ENCODE measurements at places on chromosomes 5 and 9. TPM values are rescaled to one million over a fixed set of nuclear protein-coding genes. Genes with fewer than 3 reads are reported as not detected.

NR5A1 gene
- not detected for polyA plus RNA-seq

SLC6A7 gene
- polyA plus RNA-seq, result 0.30 TPM

FOXD1 gene
- polyA plus RNA-seq, result 0.76 TPM

CMYA5 gene
- polyA plus RNA-seq, result 230 TPM

ANP32B gene
- 123 TPM for polyA plus RNA-seq

SLC6A19 gene
- not detected for polyA plus RNA-seq

TCF7 gene
- polyA plus RNA-seq, result 2.6 TPM

F12 gene
- 0.52 TPM for polyA plus RNA-seq

ERP44 gene
- polyA plus RNA-seq, result 17.5 TPM

- no peak for DNase-seq
Measured at GRCh38 chr9:14058325-14058688, 255.6 kb downstream of the NFIB start.

DNA sequence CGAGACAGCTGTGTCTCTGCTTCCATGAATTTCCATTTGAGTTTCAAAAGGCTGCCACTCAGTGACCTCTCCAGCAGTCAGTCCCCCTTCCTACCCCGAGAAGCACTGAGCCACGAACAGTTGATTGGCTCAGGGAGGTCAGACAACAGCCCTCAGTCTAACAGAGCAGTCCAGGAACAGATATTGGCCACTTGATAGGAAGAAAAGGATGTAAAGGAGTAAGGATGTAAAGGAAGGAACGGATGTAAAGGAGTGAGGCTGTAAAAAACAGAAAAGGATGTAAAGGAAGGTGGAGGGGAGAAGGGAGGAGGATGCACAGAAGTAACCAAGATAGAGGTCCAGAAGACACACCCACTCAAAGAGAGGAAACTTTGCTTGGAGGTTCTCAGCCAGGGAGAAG is 3.2 kb upstream of the NR4A3 start:
- no peak for DNase-seq

DNA sequence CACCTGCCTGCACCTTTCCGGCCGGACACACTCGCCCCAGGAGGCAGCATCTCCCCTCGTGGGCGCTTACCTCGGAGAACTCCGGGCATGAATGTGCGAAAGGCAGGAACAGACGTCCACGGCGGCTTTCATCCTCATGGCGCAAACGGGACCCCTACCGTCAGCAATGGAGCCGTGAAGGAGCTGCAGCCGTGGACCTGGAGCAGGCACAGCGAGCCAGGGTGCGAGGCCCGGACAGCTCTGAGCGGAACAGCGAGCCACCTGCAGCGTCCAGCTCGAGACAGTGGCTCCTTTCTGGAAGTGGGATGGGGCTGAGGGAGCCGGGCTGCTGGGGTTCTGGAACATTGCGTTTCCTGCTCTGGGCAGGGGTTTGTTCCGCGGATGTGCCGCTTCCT is 7.8 kb upstream of the SLC6A19 start:
- no peak for DNase-seq

DNA sequence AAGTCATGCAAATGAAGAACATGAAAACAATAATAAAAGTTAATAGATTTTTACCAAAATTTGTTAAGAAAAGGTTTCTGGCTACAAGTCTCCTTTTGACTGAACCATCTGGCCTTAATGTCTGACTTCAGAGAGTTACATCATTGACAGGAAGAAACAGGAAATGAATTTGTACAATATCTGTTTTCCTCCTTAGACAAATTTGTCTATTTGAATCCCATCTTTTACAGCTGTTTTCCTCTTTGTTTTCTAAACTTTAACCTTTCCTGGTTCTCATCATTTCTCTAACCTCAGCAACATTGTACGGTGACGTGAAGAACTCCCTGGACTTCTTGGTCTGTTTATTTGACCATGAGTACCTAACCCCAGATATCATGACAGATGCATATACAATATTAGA is 567.5 kb upstream of the RIOK2 start:
- peak; percentile 22 for DNase-seq

DNA sequence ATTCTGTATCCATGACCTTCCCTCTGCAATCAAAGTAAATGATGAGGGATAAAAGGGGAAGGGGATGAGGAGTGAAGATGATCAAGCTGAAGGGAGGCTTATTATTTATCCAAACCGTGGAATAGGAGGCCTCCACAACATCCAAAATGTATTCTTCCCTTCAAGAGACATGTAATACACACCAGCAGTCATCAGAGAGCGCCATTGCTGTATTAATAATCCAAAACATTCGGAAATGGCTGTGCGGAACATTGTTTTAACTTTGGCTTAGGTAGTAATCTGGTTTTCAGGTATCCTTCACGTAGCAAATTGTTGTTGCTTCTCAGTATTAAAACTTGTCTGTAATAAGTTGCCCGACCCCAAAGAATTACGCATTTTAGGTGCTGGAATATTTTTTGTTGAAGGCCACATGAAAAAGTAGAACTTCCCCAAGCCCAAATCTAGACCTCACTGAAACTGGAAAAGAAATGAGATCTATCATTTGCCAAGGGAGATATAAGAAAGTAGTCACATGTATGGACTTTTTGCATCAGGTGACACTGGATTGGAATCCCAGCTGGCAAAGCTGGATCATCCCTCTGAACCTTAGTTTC is 2.6 kb upstream of the BOD1 start:
- DNase-seq, result peak; percentile 34

DNA sequence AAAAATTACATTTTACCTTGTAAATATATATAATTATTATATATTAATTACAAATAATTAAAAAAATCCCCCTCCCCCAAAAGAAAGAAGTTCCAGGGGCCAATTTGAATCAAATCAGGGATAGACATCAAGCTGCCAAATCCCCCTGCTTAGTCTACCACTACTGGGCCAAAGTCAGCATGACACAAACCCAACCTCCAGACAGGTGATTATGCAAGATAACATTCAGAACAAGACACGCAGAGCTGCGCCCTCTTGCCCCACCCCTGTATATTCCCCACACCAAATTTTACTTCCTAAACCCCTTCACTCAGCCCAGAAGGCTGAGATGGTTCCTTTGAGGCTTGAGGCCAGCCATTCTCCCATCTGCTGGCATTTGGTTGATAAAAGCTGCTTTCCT is 2059.1 kb upstream of the CDH6 start:
- DNase-seq, result no peak

DNA sequence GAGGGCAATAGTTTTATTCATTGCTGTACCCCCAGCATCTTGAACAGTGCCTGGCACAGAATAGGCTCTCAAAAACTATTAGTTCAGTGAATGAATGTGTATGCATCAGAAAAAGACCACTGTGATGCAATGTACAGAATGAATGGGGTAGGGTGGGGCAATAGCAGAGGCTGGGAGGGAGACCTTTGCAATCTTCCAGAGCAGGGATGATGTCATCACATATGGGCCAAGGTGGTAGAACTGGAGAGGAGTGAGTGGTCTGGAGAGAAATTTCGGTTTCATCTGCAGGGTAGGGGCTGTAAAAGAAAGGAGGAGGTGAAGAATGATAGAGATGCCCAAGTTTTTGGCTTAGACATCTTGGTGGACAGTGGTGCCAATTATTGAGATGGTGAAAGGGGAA is 23.4 kb upstream of the ARAP3 start:
- DNase-seq, result no peak

DNA sequence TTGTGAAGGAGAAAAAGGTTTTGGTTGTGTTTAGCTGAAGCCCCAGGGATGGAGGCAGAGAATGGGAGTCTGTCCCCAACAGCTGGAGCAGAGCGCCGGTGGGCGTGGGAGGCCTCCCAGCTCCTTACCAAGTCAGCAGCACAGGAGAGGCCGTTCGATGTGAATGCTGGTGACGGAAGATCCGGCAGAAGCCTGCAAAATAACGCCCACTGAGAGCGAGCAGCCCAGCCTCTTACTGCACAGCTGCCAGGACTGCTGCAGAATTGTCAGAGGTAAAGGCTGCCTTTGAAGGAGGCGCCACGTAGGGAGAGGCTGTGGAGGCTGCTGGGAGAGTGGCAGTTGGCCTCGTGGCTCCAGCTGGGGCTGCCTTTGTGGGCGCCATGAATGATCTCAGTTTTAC is 26.2 kb downstream of the ANGPTL2 start:
- DNase-seq, result peak; percentile 64

DNA sequence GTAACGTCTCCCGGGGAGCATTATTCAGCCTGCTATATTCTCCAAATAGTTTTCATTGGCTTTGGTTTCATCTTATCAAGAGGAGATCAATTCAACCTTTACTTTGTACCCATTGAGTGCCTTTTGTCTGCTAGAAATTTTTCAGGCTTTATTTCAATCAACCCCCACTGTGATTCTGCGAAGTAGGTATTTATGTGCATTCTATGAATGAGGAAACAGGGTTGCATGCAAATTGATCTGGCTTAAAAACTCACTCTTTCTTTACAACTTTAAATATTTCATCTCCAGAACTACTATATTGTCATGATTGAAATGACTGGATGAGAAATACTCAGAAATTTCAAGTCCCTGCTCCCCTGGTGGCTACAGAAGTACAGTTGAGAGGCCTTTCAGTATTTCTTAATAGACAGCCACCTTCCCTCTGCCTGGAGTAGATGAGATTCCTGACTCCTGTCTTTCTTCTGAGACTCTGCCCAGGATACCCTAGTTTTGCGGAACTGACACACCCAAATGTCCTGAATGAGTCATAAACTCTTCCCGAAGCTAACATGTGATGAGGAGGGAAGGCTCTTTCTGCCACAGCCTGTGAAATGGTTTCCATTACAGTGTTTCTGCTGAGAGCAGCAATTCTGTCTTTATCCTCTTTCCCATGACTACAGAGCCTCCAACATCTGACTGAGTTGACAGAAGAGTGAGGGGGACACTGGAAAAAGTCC is 52.6 kb upstream of the TNC start:
- no peak for DNase-seq

GRCh38 chr9:123281659-123282350 is 13.4 kb upstream of the STRBP start:
- no peak for DNase-seq

DNA sequence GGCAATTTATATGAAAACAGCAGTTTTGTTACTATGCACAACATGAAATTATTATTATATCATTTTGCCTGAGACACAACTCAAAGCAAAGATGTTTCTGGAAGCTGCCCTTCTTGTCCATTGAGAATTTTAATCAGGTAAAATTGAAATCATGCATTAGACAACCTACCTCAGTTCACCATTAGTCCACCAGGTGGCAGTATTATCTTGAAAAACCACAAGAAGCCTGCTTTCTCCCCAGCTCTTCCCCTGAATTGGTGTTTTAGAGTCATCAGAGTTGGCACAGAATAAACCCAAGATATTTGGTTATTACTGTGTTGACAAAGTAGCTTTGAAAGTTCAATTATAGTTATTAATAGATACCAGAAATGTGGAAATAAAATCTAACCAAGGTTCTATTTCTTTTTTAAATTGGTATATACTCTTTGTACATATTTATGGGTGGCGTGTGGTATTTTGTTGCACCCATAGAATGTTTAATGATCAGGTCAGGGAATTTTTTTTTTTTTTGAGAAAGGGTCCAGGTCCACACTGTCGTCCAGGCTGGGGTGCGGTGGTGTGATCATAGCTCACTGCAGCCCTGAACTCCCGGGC is 25.7 kb downstream of the UTP15 start:
- peak; percentile 43 for DNase-seq

DNA sequence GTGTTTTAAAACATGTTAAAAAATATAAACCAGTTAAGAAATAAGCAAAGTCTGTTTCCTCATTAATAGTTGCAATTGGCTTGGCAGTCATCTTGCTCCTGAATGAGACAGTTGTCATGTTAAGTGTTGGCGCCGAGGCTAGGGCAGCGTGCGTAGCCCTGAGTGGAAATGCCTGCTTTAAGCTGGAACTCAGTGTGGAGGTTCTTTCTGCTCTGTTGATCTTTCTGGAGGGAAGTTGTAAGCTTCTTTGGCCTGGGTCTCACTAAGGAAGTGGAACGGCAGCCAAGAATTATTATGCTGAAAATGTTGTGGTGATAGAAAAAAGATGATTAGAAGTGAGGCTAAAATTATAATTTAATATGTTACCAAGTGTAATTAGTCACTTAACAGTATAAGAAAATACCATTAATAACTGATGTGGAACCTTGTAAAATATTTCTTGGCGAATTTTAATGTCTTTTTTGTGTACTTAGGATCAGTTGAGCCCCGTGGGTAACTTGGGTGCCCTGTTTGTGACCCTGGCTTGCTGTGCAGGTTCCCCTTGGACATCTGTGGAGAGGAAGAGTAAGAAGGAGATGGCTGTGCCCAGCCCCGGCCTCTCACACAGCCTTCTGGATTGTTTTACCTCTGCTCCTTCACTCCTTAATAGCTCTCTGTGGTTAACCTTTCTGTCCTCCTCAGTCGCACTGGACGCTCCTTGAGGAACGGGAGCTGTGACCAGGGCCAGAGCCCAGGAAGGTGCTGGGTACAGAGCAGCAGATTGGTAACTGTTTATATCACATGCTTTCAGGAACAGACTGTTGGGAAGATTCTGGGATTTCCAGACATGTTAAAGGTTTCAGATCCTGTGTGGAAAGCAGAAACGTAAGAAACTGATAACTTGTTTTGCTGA is 31.0 kb downstream of the PCBD2 start:
- no peak for DNase-seq

DNA sequence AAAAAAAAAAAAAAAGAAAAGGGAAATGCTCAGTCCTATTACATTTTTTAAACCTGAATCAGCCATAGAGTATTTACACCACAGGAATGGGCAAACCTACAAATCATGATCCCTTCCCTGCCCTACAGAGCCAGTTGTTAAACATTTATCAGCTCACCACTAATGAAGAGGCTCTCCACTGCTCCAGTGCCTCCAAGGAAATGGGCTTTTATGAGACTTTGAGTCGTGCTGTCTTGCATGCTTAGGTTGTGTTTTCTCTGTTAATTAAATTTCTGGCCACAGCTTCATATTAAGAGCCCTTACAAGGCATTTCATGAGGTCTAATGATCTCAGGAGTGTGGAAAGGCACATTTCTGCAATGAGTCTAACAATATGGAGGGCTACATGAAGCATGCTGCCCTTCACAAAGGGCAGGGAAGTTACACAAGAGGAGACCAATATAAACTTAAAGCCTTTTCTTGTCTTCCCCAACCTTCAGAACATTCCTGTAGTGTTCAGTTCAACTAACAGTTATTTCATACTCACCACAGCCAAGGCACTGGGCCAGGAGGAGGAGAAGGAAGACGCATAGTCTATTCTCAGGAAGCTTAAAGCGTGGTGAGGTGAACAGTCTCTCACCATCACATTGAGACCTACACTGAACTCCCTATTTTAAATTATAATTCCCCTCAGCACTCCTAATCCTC is 140.1 kb upstream of the ABCA1 start:
- no peak for DNase-seq

DNA sequence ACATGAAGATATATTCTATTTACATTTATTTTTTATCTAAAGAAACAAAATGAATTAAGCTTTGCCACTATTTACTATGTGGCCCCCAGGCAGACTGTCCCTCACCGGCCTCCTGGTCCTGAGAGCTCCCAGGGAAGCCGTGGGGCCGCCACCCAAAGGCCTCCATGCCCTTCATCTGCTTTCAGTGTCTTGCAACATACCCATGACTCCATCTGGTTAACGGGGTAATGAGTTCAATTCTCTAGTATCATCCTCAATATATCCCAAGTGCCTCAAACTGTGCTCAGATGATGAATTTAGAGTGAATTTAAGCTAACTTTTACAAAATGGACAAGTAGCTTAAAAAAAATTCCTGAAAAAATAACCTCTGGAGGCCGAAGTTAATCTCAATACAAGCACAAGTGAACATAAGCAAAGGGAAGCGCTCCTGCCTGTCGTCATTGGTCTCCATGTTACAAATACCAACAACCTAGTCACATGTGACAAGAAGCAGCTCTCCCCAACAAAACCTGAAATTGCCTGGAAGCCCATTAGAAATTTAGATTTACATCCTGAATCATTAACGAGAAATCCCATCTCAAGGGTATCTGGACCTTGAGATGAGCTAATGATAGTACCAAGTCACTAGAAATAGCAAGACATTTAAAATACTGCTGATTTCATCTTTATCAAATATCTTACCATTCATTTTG is 26.1 kb downstream of the DAP start:
- no peak for DNase-seq
